Activated effector memory CD4-positive, alpha-beta T cell treated with anti-CD3 and anti-CD28 coated beads, Interleukin-2, amount 50 U/mL, for 16 hours (primary cell): ENCODE measurements at places on chromosomes 4 and X.

- DNase-seq: no peak
These were observed 9.0 kb upstream of the RPL34 start for GRCh38 chr4:108611365-108611764.

DNA sequence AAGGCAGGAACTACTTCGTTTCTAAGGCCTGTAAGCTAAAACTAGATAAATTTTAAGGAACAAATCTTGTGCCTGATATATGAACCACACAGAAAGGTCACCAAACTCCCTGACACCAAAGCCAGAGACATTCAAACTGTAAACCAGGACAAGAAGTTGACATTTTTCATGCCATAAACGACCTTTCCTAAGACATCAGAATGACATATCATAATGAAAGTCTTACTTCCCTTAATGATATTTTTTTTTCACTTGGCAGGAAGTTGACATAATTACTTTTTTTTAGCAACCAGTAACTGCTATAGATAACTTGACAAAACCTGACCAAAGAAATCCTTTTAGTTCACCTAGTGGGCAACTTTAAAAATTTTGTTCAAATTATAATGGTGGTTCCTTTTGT is 231.5 kb upstream of the AGTR2 start:
- DNase-seq: no peak

DNA sequence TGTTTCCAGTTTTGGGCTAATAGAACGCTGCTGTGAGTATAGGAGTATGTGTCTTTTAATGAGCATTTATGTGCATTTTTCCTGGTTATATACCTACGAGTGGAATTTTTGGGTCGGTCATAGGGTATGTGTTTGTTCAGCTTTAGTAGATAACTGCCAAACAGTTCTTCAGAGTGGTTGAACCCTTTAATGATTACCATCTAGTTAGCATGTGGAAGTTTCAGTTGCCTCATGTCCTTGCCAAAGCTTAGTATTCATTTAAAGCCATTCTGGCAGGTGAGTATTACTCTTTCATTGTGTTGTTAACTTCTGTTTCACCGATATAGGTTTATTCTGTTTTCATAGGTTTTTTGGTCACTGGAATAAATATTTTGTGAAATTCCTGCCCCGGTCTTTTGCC is 229.1 kb downstream of the ARHGAP10 start:
- no peak for DNase-seq

DNA sequence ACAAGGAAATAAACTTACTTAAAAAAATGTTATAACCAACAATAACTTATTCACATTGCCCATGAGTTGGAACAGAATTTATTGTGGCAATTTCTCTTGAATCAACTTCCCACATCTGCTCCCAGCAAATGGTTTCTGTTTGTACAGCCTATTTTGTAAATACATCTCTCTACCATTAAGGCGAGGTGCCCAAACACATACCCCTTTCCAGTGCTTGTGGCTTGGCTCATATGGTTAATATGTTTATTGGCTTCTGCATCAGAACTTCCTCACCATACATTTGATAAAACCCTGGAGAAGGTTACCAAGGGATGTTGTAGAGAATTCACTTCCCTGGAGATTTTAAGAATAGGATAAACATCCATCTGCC is 207.1 kb downstream of the SOWAHB start:
- no peak for DNase-seq

GRCh38 chr4:6591781-6592180 is 16.8 kb downstream of the MAN2B2 start:
- DNase-seq: no peak

- DNase-seq: no peak
These were observed 4.1 kb downstream of the BRS3 start for GRCh38 chrX:136491832-136492231.

DNA sequence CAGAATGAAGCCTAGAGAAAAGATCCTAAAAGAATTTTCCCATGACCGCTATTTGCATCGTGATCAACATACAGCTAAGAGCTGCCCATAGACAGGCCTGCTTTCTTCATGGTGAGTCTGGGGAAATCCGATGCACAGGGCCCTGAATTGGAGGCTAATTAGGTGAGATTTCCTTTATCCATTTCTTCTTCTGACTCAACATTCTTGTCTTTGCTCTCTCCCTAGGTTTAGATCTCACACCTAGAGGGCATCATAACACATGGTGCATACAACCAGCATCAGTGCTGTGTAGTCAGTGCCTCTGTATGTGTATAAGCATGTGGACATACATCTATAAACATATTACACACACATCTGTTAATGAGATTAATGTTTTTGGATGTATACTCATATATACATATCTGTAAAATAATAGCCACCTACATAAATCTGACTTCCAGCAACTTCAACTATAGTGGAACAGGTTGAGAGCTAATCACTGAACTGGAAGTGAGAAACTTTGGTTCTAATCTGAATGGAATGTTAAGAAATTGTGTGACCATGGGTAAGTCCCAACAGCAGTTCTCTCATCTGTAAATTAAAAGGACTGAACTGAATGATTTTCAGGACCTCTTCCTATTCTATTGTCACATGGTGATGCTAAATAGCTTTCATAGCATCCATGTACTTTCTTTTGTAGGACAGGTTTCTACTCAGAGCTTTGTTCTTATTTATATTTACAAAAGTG is 17.5 kb downstream of the GATB start:
- no peak for DNase-seq

- DNase-seq: no peak
These were observed 67.6 kb downstream of the ELOVL6 start for GRCh38 chr4:110130576-110131358.

DNA sequence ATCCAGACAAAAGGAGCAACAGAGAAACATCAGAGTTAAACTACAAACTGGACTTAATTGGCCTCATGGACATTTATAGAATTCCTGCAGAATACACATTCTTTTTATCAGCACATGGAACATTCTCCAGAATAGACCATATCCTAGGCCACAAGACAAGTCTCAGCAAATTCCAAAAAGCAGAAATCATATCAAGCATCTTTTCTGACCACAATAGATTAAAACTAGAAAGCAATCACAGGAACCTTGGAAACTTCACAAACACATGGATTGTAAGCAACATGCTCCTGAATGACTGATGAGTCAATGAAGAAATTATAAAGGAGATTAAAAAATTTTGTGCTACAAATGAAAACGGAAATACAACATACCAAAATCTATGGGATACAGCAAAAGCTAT is 526.7 kb downstream of the PCDH7 start:
- no peak for DNase-seq

- DNase-seq: no peak
These were observed 180.0 kb downstream of the DHRSX start for GRCh38 chrX:2320580-2321327.

DNA sequence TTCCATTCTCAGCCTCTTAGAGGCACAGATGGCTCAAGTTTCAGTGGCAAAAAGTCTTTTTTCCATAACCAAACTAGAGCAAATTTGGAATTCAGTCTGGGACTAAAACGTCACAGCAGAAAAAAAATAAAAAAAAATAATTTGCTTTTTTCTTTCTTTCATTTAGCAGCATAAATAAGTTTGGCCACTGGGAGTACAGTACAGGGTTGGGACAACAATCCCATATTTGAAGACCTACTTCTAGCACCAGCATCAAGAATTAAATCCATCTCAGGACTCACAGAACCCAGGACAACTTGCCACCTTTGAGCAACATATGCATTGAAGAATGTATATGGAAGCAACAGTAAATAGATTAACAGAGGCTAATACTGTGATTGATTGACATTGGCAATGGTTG is 214.0 kb downstream of the FBXW7 start:
- no peak for DNase-seq

DNA sequence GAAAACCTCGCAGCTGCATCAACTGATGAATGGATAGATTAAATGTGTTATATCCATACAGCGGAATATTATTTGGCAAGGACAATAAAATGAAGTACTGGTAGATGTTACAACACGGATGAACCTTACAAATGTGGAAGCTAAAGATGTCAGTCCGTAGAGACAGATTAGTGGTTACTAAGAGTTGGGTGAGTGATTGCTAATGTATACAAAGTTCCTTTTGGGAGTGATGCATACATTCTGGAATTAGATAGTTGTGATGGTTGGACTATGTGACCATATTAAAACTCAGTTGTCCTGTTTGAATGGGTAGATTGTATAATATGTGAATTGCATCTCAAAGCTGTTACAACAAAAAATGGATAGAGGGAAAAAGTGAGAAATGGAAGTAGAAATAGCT is 2.8 kb downstream of the FIP1L1 start:
- DNase-seq: no peak

DNA sequence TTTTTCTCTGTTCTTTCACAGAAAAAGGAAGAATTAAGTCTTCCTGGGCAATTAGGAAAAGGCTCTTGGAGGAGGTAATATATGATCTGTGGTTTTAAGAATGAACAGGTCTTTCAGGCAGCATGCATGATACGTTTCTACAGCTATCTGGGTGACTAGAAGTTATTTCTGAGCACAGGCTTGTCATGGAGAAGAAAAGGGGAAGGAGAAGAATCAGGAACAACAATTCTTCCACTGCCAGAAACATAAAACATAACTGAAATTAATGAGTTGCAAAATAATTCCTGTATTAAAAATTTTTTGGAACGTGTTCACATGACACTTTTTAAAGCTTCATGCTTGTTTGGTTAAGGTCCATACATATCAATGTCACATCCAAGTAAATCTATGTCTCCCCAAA is 17.7 kb upstream of the STIM2 start:
- no peak for DNase-seq

GRCh38 chrX:49282647-49283011 is 13.0 kb downstream of the PPP1R3F start:
- DNase-seq: no peak

DNA sequence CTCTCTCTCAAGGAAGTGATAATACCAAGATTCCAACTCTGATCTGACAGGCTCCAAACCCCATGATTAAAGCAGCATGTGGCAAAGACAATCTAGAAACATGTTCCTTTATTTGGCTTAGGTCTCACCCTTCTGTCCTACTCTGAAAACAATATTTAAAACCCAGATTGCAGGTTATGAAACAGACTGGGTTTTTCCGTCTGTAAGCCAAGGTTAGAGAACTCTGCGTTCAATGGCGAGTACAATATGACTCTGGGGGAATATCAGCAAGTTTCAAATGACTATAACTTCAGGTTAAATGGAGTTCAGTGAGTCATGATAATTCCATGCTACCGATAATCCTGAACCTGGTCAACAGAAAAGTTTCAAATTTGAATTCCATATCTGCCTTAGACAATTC is 50.8 kb downstream of the ANAPC10 start:
- DNase-seq: no peak

DNA sequence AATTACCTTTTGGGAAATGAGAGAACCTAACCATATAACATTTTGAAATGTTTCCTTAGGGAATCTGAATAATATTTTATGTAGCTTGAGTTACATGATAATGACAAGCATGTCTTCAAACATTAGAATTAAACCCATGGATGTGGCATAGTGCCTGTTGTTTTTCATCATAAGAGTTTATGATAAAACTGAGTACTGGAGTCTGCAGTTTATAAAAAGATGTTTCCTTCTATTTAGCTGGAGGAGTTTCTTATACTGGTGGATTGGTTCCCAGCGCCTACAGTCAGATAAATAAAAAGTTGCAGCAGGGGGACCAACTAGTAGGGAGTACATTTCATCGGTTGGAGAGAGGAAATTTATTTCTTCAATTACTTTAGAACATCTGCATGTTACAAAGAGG is 70.1 kb upstream of the PCDH18 start:
- DNase-seq: no peak

DNA sequence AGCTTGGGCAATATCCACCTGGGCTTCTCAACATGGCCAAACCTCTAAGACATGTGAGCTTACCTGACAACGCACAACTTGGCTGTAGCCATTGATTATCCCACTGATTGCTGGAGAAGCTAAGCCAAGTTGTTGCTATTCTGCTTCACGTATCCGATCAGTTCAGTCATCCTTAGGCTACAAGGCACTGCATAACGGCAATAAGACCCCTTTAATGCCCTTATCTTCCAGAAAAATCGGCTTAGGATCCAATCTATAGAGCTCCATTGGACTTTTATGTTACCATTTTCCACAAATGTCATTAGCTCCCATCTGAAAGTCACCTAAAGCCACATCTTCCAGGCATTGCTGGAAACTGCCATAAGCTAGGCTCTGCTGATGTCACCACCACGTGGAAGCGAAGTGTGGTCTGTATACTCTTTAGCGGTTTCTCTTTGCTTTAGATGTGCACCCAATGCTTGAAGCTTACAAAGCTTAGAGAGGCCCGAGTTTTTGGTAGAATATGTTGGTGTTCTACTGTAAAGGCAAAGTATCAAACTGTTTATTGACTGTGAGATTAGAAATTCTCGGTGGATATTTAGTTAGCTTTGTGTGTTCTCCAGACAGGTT is 163.1 kb downstream of the CPE start:
- no peak for DNase-seq

DNA sequence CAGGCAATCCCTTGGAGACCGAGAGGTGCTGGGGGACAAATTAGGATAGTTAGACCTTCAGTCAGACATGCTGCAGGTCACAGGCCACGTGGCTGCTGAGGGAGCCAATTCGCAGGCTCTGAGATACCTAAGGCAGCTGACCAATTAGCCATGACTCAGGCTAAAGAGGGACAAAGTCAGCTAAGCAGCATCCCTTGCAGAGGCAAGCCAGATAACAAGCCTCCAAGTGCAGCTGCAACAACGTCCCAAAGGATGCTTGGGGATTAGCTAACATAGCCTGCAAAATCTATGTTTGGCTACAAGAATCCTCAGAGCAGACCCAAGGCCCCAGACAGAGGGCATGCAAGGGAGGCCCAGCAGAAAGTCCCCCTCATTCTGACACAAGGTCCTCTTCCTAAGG is 93.5 kb downstream of the SEL1L3 start:
- no peak for DNase-seq

GRCh38 chrX:155544881-155545280 is 67.9 kb downstream of the TMLHE start:
- no peak for DNase-seq

DNA sequence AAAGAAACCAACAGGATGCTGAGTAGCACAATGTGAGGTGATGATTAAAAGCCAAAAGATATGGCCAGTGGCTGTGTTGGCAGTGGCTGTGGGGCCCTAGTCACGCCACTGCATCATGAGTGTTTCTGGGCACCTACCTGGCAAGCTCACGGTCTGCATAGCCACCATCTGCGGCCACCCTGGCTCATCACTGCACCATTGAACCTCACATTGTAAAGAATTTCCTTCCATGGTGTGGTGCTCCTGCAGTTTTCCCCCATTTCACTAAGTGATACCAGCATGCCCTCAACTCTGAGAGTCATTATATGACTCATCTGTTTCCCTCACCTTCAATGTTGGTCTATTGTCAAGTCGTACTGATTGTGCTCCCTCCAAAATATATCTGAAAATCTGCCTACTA is 45.5 kb upstream of the CLNK start:
- no peak for DNase-seq

DNA sequence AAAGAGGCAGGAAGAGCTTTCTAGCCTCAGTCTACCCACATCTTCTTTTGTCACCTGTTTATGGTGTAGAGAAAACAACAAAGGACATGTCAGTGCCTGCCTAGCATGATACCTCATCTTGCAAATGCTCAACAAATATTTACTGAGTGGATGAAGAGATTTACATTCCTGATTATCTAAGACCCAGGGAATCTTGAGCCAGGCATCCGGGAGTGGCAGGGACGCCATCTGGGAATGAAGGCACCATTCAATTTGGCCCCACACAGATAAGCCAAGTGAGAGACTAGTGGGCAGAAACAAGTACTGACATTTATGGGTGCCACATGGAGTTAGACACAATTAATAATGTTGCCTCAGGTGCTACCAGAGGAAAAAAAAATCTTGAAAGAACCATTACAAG is 36.8 kb upstream of the CASK start:
- DNase-seq: no peak
